ENCODE measurements at places on chromosomes 7 and 10.
A peak's percentile ranks its signal among the peaks of the same experiment; 100 is the strongest.

DNA sequence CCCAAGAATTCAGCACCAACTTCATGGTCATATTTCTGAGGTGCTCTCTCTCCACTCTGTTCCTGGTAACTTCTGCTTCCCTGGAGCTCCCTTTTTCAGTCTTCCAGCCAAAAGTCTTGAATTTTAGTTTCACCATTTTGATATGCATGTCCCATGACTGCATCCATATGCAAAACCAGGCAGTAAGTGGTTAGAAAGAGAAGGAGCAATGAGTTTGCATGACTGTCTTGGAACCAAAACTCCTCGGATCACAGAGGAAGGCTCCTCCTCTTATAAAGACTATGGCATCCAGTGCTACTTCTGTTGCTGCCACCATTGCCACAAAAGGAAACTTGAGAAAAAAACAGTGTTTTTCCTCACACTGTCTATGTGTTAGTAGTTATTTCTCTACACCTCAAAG, 269.1 kb upstream of the GLI3 start:
- DNase-seq: no peak

GRCh38 chr10:84665883-84666463, 337.6 kb downstream of the CCSER2 start:
- no peak for DNase-seq

GRCh38 chr10:133378251-133379096, 588 bp upstream of the PAOX start:
- no peak for DNase-seq

DNA sequence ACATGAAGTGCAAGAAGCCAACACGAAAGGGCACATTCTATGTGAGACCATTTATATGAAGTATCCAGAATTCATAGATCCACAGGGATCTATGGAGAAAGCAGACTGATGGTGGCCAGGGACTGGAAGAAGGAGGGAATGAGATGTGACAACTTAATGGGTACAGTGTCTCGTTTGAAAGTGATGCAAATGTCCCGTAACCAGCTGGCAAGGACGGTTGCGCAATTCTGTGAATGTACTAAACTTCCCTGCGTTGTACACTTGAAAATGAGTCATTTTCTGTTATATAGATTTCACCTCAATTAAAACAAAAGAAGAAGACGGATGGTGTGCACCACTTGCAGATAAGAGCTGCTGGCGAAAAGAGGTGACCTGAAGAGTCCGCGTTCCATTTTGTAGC, 861.1 kb downstream of the TYW1 start:
- DNase-seq: no peak

- DNase-seq: no peak
Measured at GRCh38 chr7:79091661-79092060, 361.8 kb downstream of the MAGI2 start.

DNA sequence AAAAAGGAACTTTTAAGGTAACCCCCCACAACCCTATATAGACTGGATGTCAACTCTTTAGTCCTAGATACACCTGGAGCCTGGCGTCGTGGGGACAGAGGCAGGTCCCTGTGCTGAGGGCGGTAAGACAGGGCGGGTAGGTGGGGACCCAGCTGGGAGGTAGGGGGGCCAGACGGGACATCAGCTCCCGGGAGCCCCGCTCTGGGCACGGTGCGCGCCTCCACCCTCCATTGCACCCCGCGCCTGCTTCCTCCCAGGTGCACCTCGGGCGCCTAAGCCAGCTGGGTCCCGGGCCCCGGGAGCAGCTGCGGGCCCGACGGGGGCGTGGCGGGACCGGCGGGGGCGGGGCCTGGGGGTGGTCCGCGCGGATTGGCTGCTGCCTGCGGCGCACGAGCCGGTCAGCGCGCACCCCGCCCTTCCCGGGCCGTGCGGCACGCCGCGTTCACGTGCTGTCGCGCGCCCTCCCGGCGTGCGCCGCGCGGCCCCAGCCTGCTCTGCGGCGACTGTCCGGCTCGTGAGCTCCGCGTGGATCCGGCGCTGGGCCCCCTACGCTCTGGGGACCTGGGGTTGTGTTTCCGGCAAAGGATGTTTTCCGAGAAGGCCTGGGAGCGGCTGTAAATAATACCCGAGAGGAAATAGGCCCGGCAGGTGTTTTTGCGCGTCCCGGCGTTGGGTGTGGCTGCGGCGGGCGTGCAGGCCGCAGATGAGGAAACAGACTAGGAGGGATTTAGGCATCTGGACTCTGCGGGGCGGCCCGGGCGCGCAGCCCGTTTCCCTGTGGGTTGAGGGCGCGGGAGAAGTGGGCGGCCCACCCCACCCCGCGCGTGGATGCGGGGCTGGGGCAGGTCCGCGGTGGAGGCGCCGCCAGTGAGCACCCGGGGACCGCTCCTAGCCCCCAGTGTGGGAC, 39.1 kb upstream of the PFKFB3 start:
- DNase-seq: peak; percentile 92

GRCh38 chr7:26367219-26367711, 75.6 kb downstream of the SNX10 start:
- DNase-seq: no peak

DNA sequence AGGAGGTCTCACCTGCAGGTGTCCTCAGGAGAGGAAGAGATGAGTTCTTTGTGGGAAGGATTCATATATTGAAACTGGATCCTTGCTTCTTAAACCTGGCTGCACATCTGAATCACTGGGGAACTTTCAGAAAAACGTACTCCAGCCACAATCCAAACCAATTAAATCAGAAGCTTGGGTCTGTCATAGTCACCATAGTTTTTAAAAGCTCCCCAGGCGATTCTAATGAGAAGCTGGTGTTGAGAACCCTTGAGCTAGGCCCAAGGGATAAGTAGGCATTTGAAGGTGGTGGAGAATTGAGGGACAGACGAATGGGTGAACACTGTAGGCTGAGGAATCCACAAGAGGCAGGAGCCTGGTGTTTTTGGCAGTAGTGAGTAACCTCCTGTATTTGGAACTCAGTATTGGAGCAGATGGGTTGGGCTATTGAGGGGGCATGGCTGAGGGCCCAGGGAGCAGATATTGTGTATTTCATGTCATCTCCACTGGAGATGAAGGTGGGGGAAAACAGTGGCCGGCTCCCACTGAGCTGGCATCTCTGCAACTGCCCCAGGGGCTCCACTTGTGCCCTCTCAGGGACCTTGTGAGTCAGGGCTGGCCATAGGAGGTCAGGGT, 14.5 kb downstream of the ADCYAP1R1 start:
- DNase-seq: no peak

DNA sequence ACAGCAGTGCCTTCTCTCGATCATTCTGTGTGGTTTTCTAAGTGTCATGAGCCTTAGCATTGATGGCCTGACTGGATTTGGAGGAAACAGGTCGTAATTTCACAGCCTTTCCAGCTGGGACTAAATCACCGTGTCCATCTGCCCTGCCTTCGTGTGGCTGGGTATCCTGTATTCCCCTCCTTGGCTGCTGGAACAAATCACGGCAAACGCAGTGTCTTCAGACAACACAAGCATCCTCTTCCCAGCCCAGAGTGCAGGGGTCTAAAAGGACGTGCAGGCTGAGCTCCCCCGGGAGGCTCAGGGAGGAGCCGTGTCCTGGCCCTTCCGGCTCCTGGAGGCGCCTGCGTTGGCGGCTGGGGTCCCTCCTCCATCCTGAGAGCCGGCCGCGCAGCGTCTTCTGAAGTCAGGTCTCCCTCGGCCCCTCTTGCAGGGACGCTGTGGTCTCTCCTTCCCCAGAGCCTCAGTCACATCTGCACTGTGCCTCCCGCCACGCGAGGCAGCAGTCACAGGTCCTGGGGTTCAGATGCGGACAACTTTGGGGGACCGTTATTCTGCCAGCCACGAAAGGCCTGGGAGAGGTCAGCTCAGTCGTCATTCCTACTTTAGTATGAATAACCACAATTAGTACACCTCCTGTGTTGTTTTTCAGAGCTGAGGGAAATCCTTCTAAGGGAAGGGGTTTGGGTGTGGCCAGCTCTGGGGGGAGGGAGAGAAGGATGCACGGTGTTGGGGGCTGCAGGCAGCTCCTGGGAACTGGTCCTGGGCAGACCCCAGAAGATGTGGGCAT, 41.1 kb downstream of the FAM20C start:
- no peak for DNase-seq

DNA sequence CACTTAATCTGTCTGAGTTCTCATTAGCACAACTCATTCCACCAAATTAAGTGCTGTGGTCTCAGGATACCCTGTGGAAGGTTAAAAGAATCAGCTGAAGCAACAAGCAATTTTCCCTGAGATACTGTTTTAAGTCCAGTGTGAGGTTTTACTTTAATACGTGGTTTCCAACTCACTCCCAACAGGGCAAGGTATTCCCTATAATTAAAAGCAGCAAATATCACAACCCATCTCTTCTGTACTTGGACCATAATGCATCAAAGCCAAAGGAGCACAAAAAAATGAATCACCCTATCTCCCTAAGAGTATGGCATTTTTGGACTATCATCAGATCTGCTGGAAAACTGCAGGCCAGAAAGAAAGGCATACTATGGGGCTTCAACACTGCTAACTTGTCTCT, 4.9 kb downstream of the CADPS2 start:
- DNase-seq: no peak

GRCh38 chr10:107415446-107415845, 250.9 kb upstream of the SORCS1 start:
- DNase-seq: no peak

GRCh38 chr7:17498230-17498629, 199.8 kb downstream of the AHR start:
- DNase-seq: no peak

GRCh38 chr7:36567699-36568451, 156.4 kb downstream of the AOAH start:
- no peak for DNase-seq

DNA sequence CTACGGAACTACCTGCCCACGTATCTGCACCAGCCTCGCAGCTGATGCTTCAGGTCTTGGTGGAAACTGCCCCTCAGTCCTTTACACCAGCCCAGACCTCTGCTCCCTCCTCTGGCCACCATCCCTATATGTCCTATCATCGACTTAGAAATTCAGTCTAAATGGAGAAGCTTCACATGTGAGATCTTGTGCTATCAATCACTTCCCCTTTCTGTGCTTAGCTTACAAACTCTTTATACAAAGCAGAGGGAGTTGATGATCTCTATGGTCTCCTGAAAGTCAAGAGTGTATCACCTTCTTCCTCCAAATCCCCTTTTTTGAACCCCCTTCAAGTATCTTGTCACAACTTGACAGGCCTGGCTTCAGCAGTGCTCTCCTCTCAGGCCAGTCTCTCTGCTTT, 30.7 kb downstream of the ZNF777 start:
- no peak for DNase-seq

DNA sequence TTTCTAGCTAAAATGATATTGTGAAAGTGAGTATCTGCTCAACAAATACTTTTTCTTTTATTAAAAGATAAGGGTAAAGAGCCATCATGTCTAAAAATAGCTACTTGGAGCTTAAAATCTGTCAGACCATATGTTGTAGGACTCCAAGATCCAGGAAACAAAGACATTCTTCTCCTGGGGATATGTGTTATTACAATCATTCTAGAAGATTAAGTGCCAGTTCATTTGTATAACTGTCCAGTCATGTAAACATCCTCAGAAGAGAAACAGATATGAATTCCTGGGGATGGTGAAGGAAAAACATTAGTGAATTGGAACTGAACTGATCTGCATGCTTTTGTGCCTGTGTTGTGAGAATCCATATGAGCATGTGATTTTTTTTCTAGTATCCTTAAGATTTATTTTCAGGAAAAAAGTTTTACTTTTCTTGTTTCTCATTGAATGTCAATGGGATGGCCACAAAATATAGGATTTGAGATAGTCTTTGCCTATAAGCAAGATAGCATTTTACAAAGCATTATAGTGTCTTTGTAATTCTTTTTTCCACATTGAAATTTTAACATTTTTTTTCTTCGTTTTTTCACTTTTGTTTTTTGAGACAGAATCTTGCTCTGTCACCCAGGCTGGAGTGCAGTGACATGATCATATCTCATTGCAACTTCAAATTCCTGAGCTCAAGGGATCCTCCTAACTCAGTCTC, 14.4 kb upstream of the MTERF1 start:
- no peak for DNase-seq

GRCh38 chr7:28068811-28069216, 111.8 kb downstream of the JAZF1 start:
- no peak for DNase-seq

DNA sequence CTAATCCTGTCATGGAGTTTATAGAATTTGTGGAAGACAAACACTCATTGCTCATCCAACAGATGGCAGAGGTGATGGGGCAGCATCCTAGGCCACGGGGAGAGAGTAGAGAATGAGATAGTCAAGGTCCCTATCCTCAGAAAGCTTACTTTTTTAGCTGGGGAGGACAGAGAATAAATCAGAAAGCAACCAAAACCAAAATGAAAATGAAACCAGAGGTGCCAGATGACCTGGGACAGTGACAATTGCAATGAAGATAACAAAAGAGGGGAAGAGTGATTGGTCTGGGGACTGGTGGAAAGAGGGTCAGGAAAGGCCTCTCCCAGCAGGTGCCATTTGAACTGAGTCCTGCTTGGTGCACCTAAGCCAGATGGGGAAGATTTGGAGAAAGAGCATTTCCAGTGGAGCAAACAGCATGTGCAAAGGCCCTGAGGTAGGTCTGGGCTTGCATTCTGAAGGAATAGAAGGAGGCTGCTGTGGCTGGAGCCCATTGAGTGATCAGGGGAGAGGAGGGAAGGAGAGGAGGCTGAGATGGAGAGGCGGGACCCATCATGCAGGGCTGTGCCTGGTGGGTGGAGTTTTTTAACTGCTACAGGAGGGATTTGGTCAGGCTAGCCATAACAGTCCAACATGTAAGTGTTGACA, 164.1 kb downstream of the RPS24 start:
- no peak for DNase-seq

DNA sequence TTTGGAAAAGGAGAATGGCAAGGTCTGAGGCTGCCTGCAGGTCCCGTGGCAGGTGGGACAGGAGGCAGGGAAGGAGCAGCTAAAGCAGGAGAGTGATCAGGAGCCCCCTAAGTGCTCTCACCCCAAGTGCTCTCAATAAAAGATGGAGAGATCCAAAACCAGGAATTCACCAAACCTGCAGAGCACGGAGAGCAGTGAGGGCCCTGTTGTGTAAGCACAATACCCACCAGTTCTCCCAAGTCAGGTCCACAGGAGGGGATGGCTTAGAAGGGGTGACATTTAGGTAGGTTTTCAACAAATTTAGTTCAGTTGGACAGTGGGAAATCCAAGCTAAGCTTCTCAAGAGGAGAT, 40.8 kb downstream of the GNA12 start:
- DNase-seq: no peak

- DNase-seq: no peak
Measured at GRCh38 chr10:117568334-117568733, 25.8 kb downstream of the EMX2 start.

DNA sequence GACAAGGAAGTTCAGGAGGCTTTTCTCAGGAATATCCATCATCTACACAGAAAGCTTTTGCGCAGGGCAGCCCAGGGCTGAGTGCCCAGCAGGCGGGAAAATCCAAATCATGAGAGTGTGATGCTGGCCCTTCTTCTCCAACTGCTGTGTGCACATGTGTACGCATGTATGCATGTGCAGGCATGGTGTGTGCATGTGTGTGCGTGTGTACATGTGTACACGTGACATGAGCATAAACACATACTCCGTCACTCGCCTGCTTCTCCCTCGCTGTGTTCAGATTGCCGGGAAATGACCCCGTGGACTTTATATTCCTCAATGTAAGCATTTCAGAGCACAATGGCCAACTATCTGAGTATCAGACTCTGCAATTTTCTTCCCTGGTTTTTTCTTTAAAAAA, 85.1 kb downstream of the PRPF18 start:
- no peak for DNase-seq

- no peak for DNase-seq
Measured at GRCh38 chr10:11335881-11336430, 275.5 kb downstream of the USP6NL start.
